ENCODE measurements at places on chromosomes 2 and 18. TPM values are rescaled to one million over a fixed set of nuclear protein-coding genes. Genes with fewer than 3 reads are reported as not detected.

LANCL1 gene
- polyA plus RNA-seq = 2.9 TPM

- DNase-seq = no peak
These were observed 961 bp downstream of the GPR55 start for GRCh38 chr2:230924092-230924469.

DNA sequence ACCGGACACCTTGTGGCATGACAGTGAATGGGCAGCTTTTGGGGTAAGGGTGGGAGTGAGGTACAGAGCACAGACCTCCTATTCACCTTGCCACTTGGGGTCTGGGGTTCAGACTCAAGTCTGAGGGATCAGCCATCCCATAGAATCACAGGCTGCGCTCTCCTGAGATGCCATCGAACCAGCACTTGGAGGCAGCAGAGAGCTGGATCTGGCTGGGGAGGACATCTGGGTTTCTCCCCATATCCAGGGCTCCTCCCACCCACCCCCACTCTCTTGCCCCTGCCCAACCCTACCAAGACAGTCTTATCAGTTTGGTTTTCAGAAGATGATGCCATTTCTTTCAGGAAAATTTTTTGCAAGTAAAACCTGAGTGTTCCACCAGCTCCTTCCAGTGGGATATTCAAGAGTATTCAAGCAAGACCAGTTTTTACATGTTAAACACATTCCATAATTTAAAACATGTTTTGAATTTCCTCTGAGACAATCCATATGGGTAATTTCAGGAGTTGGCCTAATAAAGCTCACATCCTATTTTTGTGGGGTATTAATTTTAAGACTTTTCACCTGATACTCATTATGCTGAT, 29.2 kb upstream of the TEX44 start:
- DNase-seq = peak; percentile 57

MLPH gene
- not detected for polyA plus RNA-seq

DNA sequence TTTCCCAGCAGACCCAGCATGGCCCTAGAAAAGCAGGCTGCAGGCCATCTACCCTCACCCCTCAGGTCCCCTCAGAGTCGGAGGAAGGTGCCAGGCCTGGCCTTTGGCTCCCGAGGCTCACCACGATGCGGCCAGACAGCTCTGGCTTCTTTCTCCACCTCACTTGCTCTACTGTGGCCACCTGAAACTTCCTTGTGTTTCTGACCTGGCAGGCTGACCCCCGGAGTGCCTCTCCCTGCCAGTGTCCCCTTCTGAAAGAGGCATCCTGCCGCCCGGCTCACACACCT, 375.0 kb upstream of the HS6ST1 start:
- DNase-seq = no peak

DNA sequence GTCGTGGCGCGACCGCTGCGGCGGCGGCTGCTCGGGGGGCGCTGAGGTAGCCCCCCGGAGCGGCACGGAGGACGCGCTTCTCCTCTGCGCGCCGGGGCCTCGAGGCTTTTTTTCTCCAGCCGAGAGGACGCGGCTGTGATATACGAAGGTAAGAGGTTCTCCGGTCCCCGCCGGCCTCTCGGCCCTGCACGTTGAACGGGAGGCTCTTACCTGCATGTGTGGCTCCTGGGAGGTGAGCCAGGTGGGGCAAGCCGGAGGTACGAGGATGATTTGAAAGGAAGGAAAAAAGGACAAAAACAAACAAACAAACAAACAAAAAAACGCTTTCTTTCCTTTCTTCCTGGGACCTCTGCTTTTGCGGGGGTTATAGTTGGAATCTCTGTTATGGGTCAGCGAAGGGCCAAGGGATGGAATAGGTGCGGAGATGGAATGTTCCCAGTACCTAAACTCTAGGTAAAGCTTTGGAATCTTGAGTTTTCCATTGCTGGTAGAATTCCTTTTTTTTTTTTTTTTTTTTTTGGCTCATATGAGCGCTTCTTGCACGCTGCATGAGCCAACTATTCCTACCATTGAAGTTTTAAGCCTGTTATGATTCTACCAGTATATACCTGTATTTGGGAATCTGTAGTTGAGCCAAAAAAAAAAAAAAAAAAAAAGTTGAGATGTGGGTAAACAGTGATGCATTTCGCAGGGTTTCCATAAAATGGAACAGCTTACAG, 674 bp downstream of the PTPN4 start:
- DNase-seq = no peak

DNA sequence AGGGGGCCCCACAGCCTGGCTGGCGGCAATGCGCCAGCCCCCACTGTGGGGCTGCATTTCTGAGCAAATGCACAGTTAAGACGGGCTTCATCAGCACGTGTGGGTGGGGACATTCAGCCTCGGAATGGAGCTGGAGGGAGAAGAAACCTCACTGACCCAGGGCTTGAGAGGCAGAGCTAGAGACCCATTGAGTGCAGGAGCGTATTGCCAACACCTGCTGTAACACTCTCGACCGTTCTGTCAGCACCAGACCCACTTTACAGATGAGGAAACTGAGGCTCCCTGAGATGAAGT, 200.9 kb upstream of the RAB6C start:
- no peak for DNase-seq

- DNase-seq = no peak
These were observed 1187.2 kb upstream of the CRIM1 start for GRCh38 chr2:35168351-35168750.

SKOR2 gene
- not detected for polyA plus RNA-seq

EVA1A gene
- not detected for polyA plus RNA-seq

All from CD14-positive monocyte (primary cell).